GM13976 (cell line): ENCODE measurements at places on chromosomes 12 and 14.

DNA sequence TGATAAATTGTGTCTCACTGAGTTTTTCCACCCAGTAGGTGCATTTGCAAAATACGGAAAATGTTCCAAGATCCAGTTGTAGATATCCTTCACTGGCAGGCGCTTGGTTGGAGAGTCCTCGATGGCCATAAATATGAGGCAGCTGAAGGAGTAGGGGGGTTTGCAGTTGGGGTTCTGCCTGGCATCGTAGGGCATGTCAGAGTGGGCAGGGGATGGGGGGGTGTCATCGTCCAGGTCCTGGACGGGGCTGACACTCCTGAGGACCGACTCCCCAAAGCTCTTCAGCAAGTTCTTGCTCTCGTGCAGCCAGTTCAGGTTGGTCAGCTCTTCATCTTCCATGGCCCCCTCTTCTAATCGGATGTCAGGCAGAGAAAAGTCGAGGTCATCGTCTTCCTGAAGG, 5.1 kb downstream of the FOXN3 start:
- DNase-seq, result no peak

DNA sequence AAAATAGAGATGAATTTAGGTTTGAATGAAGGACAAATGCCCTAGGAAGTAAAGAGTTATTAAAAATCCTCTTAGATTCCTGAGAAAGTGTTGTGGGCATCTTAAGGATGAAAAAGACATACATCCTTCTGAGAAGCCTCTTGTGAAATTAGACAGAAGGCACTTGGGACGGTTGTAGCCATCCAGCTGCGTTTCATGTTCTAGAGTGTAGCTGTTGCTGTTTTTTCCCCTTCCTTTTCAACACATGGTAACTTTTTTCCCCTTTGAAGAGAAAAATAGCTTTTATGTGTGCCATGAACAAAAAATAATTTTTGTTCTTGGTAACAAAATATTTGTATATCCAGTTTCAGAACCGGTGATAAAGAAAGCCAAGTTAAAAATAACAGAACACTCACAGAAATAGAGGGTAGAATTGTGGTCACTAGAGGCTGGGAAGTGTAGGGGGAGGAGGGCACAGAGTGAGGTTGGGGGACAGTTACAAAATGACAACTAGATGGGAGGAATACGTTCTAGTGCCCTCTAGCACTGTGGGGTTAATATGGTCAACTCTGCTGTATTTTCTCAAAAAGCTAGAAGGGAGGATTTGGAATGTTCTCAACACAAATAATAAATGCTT, 58.4 kb downstream of the PTHLH start:
- DNase-seq, result no peak

DNA sequence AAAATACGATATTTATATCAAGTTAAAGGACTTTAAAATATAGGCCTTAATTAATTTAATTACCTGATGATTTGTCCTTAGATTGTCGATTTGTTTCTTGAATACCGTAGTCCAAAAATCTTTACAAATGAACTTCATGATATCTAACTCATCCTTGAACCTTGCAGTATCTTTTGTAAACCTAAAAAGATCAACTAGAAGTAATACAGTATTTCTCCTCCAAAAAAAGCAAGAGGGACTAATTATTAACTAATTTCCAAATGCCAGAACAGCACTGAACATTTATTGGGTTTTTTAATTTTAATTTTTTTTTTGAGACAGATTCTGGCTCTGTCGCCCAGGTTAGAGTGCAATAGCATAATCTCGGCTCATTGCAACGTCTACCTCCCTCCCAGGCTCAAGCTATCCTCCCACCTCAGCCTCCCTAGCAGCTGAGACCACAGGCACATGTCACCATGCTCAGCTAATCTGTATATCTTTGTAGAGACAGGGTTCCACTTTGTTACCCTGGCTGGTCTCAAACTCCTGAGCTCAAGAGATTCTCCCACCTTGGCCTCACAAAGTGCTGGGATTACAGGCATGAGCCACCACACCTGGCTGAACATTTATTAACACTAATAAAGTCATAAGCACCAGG, 11.8 kb downstream of the TRAPPC6B start:
- DNase-seq, result no peak

- no peak for DNase-seq
Observed at GRCh38 chr14:100069161-100069800, 4.1 kb downstream of the EVL start.

GRCh38 chr12:32105986-32106516, 596 bp upstream of the BICD1 start:
- no peak for DNase-seq

DNA sequence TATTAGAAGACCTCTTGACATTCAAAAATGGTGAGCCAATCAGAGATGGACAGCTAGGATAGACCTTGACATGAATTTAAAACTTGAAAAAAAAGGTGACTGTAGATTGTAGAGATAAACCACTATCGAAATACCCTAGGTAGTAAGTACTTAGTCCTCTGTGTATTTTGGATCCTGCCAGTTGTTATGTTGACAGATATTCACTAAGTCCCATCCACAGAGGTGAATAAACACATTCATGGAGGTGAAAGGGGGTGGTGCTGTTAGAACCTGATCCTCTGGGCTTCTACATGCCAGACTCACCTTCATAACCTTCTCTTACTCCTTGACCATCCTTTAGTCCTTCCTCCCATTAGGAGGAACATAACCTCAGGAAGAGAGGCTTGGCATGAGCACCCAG, 72.3 kb downstream of the OTX2 start:
- DNase-seq, result no peak

GRCh38 chr12:71399197-71399596, 40.4 kb upstream of the LGR5 start:
- DNase-seq, result no peak

- DNase-seq, result no peak
Observed at GRCh38 chr12:105562199-105562971, 231.9 kb downstream of the C12orf75 start.
